Ovary (tissue), 10 donors: ENCODE measurements at places on chromosomes 13 and 19. TPM values are rescaled to one million over a fixed set of nuclear protein-coding genes. Genes with fewer than 3 reads are reported as not detected.
A peak's percentile ranks its signal among the peaks of the same experiment; 100 is the strongest.

GRCh38 chr19:33804021-33804799 is 7.5 kb downstream of the KCTD15 start:
- DNase-seq = peak; percentile 75
- H3K27ac ChIP-seq = peak overlapping the region; percentile 28
- no peak overlapping the region for H3K4me3 ChIP-seq
- no peaks in the 10 kb centered on the region for H3K36me3 ChIP-seq
- peaks cover 11% of the 10 kb centered on the region for H3K4me1 ChIP-seq

DNA sequence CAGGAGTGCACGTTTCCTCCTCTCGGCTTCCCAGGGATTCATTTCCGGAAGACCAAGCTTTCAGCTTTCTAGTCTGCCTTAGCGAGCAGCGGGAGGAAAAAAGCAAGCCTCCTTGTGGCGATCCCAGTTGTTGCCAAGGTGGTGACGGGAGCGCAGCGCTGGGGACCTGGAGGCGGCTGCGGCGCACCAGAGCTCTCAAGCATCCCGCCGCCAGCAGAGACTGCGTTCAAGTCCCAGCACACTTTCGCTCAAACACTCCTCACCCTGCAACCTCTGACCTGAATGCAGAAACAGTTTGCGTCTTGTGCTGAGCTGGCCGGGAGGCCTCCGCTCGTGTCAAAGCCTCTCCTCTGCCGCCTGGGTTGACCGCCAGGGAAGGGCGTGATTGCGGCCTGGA is 4.9 kb downstream of the GSX1 start:
- H3K4me3 ChIP-seq = no peak overlapping the region
- no peaks in the 10 kb centered on the region for H3K36me3 ChIP-seq
- H3K4me1 ChIP-seq = peaks cover 3% of the 10 kb centered on the region
- peaks cover 2% of the 10 kb centered on the region for H3K27me3 ChIP-seq
- no peak for DNase-seq

Gene CD70
- not detected for total RNA-seq

DNA sequence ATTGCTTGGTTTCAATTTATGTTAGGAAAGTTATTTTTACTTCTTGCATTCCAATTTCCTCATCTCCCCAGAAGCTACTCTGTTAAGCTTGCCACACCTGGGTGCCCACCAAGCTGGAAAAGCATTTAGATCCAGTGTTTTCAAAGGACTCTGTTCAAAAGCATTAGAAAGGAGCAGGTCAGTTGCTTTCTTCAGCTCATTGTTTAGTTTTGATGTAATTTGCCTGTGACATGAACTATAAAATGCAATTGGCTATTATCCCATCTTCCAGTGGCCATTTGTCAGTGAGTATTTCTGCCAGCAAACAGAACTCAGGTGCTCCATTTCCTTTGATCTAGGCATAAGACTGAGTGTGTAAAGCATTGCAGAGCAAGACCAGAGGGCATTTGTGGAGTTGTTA is 46.7 kb upstream of the RNF113B start:
- no peak overlapping the region for H3K4me3 ChIP-seq
- H3K36me3 ChIP-seq = no peaks in the 10 kb centered on the region

Gene COL5A3
- total RNA-seq = 9.0 TPM
